ENCODE measurements at places on chromosomes 11 and 22.

DNA sequence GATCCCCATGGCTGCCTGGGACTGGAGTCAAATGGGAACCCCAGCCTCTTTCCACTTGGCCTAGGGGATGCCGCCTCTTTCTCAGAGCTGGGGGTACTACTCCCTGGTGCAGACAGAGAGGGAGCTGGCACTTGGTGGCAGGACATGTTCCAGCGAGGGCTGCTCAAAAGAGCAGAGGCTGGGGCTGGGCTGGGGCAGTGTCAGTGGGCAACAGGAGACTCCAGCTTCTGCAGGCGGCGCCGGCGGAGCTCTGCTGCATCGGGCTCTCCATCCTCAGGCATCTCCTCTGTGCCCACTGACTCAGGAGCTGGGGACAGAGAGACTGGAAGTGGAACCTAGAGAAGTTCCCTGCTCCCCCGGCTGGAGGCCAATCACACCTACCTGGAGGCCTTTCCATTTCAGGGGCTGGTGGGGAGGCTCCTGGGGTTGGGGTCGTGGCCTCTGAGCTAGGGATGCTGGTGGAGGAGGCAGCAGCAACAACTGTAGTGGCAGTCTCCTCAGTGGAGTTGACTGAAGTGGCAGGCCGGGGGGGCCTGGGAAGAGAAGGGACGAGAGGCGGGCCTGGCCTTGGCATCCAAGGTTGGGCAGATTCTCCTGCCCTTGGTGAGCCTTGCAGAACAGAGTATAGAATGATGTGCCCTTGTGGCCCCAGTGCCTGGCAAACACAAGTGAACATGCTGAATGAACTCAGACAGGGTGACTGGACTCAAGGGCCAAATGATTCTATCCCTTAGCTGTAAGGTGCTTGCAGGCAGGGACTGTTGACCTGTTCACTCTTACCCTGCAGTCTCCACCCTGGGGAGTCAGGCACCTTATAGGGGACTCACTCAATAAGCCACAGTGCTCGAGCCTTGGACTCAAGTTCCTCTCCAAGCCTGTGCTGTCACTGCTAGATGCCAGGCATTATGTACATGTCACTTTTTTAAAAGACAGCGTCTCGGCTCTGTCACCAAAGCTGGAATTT is 5.9 kb downstream of the SYVN1 start:
- DNase-seq = no peak

DNA sequence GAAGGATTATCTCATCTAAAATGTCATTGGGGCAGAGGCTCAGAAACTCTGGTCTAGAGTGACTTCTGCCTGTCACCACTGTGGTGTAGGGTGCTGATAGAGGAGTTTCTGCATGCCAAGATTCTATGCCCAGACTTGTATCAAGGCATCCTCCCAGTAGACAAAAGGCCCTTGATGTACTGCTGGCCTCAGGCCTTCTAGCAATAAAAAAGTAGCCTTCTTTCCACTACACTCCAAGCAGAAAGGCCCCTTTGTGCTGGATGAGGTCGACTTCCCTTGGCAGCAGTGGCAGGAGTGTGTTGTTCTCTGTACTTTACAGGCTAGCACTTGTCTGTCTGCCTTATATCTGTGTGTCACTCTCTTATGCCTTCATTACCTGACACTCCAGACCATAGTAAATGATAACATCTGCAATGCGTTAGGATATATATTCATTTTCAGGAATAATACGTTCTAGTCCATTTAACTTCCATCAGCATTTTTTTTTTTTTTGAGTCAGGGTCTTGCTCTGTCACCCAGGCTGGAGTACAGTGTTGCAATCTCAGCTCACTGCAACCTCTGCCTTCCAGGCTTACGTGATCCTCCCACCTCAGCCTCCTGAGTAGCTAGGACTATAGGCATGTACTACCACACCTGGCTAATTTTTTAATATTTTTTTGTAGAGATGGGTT is 49.5 kb upstream of the RRM1 start:
- DNase-seq = no peak

DNA sequence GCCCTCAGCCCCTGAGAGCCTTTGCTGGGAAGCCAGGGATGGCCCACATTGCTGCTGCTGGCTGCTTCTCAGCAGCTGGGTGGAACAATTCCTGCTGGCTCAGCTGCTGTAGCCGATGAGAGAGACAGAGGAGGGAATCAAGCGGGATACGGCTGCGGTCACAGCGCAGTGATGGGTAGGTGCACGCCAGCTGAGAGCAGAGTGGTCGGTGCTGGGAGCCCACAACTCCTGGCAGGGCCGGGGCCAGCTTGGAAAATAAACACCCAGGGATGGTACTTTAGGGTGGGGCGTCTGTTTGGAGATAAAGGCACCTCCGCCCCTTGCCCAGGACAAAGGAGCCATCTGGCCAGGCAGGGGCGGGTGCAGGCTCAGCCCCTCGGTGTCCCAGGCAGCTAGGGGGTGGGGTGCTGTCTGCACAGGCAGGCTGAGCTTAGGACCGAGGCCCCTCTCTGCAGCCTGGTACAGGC is 480.5 kb downstream of the MIAT start:
- no peak for DNase-seq

GRCh38 chr11:97722065-97722464 is 1298.7 kb upstream of the CNTN5 start:
- DNase-seq = no peak

GRCh38 chr22:46240506-46240905 is 9.6 kb downstream of the CDPF1 start:
- DNase-seq = no peak

- DNase-seq = no peak
Measured at GRCh38 chr11:68990995-68991780, 10.4 kb upstream of the MRGPRD start.

GRCh38 chr11:43548916-43549315 is 131.6 kb upstream of the HSD17B12 start:
- DNase-seq = no peak

- no peak for DNase-seq
Measured at GRCh38 chr11:68331338-68331947, 19.1 kb downstream of the LRP5 start.

DNA sequence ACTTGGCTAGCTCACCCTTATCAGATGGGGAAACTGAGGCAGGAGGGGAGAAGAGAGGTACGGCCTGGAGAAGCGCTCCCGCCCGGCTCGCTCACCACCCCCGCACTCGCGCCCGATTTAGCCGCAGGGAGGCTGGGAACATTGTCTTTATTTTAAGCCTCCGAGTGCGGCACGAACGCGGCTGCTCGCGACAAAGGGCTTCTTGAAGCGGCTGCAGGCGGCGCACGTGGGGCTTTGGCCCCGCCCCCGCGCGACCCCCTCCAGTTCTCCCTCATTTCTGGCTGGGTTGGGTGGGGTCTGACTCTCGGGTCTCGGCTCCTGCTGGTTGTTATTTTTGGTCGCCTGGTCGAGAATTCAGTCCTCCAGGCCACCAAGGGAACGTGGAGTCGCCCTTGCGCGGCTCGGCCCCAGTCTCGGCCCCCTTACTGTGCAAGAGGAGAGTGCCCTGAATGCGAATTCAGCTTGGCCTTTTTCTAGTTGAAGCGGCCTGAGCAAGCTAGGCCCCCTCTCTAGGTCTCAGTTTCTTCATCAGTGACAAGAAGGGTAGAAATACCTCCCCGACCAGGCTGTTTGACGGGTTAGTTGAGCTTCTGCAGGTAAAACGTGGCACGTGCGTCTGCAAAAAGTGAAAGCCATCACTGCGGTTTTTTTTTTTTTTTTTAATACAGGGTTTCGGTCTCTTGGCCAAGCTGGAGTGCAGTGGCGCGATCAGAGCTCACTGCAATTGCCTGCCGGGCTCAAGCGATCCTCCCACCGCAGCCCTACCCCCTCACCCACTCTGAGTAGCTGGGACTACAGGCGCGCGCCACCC is 2.6 kb upstream of the CHRM1 start:
- DNase-seq = no peak

DNA sequence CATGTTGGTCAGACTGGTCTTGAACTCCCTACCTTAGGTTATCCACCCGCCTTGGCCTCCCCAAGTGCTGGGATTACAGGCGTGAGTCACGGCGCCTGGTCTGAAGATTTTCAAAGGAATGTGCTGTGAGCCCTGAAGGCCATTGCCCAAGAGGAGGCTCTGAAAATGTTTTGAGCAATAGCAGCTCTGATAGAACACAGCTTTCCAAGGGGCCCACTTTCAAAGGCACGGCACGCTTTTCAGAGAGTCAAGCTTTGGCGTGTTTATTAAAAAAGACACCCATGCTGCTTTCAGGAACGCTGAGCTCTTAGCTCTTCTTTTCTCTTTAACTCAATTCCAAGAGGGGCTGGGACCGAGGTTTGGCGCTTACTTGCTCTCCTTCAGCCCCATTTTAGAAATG is 73.8 kb upstream of the CDON start:
- no peak for DNase-seq
